ENCODE measurements at places on chromosomes 1 and 21. TPM values are rescaled to one million over a fixed set of nuclear protein-coding genes. Genes with fewer than 3 reads are reported as not detected.

Gene SLC27A3
- 45.3 TPM for total RNA-seq

DNA sequence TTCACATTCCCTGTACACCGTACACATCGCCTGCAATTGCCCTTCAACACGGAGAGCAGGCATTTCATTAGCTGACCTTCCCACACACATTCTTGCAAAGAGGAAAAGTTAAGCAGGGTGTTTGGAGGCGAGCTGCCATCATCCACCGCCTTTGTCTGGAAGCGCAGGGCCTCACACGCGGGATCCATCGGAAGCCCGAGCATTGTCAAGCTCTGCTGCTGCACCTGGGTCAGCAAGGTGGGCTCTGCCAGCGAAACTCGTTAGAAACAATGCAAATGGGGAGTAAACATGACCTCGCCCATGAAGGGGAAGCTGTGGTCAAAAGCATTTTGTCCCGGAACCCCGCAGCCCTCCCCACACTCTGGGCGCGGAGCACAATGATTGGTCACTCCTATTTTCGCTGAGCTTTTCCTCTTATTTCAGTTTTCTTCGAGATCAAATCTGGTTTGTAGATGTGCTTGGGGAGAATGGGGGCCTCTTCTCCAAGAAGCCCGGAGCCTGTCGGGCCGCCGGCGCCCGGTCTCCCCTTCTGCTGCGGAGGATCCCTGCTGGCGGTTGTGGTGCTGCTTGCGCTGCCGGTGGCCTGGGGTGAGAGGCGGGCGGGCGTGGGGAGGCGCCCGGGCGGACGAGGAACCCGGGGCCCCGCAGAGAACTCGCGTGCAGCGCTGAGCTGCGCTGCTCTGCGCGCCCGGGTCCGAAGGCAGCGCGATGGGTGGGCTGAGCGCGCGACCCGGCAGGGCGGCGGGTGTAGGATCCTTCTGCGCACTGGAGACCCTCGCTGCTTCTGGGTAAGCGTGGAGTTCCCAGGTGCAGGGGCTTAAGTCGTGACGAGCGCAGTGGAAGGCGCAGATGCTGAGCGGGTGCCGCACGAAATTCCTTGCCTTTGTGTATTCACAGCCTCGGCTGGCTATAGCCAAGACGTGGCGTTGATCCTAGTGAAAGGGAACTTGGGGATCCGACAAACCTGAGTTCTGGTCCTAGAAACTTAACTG is at the start of gene CR1:
CR1 (plus strand) TSS at position 357 of the 992 bp plus-strand sequence; CDS start at position 468, 111 bp downstream.
- H3K27me3 ChIP-seq: peaks cover 7% of the 10 kb centered on the region
- H3K27ac ChIP-seq: no peak within 1 kb of the TSS
- H3K4me3 ChIP-seq: peak within 1 kb of the TSS; percentile 70
- H3K4me1 ChIP-seq: peaks cover 2% of the 10 kb centered on the region

Gene GBP4
- total RNA-seq: not detected

GRCh38 chr1:23101887-23102286 is 66.8 kb downstream of the LUZP1 start:
- H3K27me3 ChIP-seq: no peaks in the 10 kb centered on the region
- peaks cover 10% of the 10 kb centered on the region for H3K4me1 ChIP-seq
- H3K27ac ChIP-seq: no peak overlapping the region
- no peak for DNase-seq

Gene FBXO28
- 55.0 TPM for total RNA-seq

Measured in H9 (cell line).